CD4-positive, alpha-beta T cell treated with Interleukin-21 for 1 hour (primary cell): ENCODE measurements at places on chromosomes 16 and 17.

DNA sequence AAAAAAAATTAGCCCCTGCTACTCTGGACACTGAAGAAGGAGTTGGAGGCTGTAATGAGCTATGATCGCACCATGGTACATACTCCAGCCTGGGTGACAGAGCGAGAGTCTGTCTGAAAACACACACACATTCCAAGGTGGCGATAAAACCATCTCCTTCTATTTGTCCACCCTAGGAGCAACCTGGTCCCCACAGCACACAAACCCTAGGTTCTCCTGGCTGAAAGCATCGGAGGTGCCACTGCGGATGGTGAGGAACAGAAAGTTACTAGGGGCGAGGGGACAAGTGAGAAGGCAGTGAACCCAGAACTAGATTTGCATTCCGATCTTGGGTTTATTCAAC lies 1.4 kb upstream of the ECI1 start:
- no peak for DNase-seq

GRCh38 chr17:78709751-78710181 lies 72.3 kb downstream of the CYTH1 start:
- no peak for DNase-seq

GRCh38 chr17:77329741-77330531 lies 189.2 kb downstream of the SEC14L1 start:
- DNase-seq, result no peak

- DNase-seq, result no peak
Measured at GRCh38 chr16:405548-406506, 4.1 kb downstream of the DECR2 start.

DNA sequence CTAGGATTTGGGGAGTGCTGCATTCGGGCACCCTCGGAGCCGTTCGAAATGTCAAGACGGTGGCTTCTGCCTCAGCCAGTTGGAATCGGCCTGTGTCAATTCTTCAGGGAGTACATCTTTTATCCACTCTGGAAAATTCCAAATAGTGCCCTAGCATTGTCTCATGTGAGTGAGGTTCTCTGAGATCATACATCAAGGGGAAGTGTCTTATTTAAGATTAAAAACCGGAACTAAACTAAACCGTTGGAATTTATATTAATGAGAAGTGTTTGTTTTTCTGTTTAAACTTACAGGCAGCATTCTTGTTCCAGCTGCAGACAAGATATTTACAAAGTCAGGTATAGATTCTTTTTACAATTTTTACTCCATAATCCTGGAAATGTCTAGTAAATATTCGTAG lies 56.8 kb downstream of the SLC47A1 start:
- DNase-seq, result no peak

GRCh38 chr16:85474621-85475217 lies 138.4 kb upstream of the GSE1 start:
- no peak for DNase-seq
